CD4-positive, alpha-beta T cell treated with Interleukin-1 beta for 1 hour (primary cell): ENCODE measurements at places on chromosomes 11 and 22.

DNA sequence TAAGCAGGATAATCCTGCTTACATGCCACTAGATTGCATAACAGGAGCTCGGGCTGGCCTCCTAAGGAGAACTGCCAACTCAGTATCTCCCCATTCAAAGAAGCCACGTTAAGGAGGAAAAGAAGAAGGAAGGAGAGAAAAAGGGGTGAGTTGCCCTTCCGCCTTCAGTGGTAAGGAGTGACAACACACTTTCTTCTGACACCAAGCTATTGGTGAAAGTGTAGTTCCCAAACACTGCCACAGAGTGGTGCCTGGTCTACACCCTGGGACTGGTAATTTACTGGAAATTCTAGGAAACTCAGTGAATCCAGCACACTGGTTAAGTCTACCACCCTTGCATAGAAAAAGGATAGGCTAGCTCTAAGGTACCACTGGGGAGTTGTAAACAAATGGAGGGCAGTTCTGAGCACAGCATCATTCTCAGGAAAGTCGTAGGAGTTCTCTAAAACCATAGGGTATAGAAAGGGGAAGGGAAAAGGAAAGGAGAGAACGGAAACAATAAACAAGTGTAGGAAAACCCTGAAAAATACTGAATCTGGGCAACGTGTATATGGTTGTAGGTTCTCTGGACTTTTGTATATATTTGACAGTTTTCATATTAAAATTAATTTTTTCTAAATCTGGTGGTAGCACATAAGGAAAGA, 58.2 kb downstream of the RRAS2 start:
- peak; percentile 52 for DNase-seq

GRCh38 chr11:80973786-80974185, 1533.0 kb upstream of the TENM4 start:
- no peak for DNase-seq

- no peak for DNase-seq
Measured at GRCh38 chr22:32998373-32998772, 59.8 kb downstream of the SYN3 start.

DNA sequence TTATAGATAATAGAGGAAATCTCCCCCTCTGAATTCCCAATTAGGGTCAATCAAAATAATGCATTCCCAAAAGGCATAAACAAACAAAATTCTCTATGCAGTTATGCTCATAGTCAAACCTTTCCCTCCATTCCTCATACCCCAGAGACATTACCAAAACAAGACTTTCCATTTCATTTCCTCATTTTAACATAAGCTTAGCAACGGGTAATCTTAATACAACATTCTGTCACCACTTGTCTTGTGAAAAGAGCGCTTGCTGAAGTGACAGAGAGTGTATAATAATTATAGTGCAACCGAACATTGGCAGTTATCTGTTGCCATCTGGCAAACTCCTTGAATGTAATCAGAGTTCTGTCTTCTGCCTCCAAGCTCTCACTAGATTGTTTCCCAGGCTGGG, 1.2 kb upstream of the SLN start:
- no peak for DNase-seq

GRCh38 chr11:1676229-1676740, 20.7 kb upstream of the KRTAP5-6 start:
- DNase-seq, result no peak

- no peak for DNase-seq
Measured at GRCh38 chr11:18056561-18057181, 10.6 kb upstream of the TPH1 start.

DNA sequence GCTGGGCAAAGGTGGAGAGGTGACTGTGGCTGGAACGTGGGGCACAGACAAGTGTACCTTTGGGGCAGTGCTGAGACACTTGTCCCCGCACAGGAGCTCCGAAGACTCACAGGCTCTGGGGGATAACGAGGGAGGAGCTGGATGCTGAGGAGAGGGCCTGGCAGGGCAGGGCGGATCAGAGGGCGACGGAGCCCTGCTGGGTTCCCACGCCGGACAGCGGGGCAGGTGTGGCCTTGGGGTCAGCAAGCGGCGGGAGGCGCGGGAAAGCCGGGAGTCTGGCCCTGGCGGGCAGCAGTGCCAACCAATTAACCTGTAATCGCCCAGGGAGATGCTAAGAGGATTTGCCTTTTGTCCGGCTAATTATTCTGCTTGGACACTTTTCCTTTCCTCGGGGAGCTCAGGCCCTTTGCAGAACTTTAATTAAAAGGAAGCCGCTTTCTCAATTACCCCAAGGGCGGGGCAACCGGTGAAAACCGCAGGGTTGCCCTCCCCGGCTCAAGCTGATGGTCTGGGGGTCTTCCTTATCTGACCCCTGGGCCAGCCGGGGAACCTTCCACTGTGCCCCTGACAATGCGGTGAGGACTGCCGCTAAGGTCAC, 71.5 kb downstream of the WNT7B start:
- DNase-seq, result no peak

GRCh38 chr11:4695442-4695841, 2.2 kb downstream of the OR51E2 start:
- no peak for DNase-seq

- DNase-seq, result no peak
Measured at GRCh38 chr11:134026655-134027343, 42.1 kb upstream of the JAM3 start.

GRCh38 chr11:46513934-46514342, 79.9 kb downstream of the AMBRA1 start:
- no peak for DNase-seq

DNA sequence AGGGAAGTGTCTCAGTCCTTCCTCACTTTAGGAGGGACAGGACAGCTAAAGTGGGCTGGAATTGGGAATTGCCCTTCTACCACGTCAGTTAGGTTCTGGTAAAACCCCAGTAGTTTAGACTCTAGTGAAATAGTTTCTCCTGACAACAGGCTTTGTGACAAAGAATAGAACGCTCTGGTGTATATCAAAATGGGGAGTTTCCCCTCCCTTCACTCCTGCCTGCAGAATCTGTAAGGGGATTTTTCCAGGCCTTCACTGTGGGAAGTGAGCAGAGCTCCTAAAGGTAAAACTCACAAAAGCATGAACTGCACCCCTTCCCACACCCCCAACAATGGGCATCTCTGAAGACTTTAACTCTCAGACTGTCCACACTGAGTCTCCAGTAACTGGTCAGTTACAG, 460.9 kb upstream of the LRRC4C start:
- DNase-seq, result no peak

DNA sequence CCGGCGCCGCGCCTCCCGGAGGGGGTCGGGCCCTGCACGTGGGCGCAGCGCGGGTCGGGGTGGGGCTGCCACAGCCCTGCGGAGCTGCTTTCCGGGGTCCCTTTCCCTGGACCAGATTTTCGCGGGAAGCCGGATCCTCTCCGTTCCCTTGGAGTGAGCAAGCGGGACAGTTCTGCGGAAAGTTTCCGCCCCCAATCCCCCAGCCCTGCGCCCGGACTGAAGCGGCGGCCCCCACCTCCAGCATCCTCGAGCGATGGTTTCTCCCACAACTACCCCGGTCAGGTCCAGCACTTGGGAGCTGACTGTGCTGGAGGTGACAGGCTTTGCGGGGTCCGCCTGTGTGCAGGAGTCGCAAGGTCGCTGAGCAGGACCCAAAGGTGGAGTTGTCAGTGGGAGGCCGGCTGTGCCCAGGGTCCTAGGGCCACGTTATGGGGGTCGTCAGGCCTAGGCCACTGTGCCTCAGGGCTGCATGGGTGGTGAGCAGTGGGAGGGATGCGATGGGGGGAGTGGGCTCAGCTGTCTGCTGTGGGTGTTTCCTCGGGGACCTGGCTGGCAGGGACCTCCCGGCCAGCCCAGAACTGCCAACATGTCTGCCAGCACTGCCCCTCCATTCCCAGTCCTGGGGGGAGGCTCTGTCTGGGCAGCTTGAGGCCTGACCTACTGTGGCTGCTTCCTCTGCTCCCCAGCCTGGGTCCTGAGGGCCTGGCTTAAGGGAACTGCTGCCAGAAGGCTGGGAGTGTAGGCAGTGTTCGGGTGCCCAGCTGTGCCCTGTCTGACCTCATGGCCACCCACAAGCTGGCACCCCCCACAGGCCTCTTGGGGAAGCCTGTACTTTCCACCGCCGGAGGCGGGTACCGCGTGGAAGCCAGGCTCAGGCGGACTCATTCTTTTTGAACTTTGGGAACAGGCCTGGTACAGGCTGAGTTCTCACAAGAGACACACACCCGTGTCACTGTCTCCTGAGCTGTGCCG, 726 bp downstream of the ST3GAL4 start:
- peak; percentile 19 for DNase-seq

- DNase-seq, result no peak
Measured at GRCh38 chr11:45021001-45021400, 70.3 kb upstream of the TP53I11 start.

- DNase-seq, result no peak
Measured at GRCh38 chr11:8707541-8708191, 25.1 kb downstream of the RPL27A start.

DNA sequence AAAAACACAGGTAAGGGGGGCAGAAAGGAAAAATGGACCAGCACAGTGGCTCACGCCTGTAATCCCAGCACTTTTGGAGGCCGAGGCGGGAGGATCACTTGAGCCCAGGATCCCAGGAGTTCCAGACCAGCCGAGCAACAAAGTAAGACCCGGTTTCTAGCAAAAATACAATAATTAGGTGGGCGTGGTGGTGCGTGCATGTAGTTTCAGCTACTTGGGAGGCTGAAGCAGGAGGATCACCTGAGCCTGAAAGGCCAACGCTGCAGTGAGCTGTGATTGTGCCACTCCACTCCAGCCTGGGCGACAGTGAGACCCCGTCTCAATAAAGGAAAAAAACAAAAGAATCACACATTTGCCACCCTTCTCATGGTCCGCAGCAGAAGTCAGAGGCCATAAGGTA, 519.4 kb downstream of the BRD1 start:
- no peak for DNase-seq

DNA sequence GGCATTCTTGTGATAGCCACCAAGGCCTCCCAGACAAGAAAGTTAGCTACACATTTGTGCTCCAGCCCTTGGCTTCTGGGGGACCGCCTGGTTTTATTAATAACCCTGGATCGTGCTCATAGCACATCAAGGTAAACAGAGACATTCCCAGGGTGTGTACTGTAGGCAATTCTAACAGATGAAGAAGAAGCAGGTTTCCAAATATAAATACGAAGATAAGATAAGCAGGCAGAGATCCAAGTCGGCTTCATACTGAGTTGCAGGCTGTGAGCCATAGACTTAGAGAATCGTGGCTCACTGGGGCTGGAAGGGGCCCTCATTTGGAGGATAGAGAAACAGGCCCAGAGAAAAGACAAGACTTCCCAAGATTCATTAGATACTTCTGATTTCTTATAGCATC, 131.4 kb downstream of the TENM4 start:
- no peak for DNase-seq

DNA sequence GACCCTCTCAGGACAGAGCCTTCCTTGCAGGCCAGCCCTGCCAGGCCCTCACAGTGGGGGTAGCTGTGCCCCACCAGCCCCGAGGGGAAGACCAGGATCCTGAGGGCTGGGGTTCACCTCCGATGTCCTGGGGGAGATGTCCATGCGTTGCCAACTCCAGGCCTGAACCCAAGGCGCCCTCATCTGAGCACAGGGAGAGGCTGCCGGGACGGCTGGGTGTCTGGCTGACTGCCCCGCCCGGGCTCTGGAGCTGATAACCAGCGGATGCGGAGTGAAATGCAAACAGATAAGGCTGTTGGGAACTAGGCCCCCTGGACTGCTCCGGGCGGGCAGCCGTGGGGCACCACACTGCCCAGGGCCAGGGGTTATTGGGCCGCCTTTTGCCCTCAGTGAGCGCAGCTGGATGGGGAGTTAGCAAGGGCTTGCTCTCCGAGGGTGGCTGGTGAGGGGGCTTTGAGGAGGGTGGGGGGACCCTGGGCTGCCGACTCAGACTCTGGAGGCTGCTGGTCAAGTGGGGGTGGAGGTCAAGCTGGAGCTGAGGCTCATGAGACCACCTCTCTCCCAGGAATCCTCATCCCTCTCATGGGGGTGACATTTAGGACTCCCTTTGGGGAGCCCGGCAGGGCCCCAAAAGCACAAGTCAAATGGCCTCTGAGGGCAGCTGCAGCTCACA, 5.6 kb upstream of the MUC6 start:
- DNase-seq, result no peak

DNA sequence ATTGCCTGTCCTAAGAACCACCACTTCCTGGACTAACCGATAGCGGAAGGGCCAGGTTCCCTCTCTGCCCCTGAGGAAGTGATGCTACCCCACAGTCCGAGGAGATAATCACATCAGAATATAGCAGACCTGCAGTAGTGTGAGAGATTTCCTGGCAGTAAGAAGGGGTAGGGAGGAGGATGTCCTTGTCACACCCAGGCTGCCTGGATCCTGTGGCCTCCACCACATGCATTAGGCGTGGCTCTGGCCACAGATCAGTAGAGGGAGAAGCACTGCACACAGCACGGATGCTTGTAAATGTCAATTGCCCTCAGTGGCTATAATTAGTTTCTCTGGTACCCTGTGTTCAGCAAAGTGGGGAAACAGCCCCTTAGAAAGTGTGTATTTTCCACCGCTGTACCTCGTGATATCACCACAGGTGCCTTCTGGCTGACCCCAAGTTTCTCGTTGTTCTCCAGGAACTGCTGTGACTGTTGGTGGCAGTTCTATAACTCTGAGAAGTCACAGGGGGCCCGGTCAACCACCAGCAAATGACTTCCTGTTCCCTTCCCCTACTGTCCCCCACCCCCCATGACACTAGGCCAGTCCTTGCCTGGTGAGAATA, 61.8 kb downstream of the UBASH3B start:
- peak; percentile 34 for DNase-seq

- DNase-seq, result no peak
Measured at GRCh38 chr11:123438131-123438627, 8.1 kb downstream of the GRAMD1B start.

DNA sequence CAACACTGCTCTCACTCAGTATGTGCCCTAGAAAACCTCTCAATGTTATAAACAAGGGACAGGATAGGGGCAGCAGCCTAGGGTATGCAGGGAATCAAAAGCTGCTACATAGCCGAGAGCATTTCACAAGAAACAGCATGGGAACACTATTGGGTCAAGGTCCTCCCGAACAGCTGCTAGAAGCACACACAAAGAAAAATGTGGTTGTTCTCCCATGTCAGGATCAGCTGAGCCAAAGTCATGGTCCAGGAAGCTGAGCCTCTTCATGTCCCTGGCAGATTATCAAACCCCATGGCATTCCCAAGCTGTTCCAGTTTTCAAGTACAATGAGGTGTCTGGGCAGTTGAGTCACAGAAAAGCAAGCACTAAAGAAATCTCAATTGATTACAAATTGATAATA, 21.0 kb upstream of the GDPD4 start:
- no peak for DNase-seq

DNA sequence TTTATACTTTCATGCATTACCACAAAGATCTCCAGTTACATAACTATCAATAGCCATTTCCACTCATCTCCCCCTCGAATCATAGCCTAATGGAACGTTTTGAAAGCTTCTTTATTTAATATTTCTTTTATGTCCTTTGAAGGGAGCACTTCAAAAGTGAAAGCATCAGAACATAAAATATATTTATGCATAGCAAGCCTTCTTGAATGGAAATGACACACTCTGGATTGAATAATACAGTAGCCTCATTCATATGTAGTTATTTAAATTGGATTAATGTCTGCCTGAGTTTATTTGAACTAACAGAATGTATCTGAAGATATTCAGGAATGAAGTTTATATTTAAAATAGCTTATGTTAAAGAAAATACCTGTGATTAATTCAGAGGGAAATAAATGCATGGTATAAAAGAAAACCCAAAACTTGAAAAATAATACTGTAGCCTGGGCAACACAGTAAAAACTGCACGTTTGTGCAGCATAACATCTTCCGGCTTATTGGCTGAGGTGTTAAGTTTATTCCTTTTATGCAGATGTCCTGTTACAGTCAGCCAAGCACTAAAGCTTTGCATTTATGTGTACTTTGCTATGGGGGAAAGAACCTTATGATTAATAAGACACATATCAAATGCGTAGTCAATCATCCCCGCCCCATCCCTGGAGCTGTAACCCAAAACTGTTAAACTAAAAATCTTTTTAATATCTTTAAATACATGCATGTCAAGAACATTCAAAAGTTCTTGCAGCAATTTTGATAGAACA, 22.0 kb downstream of the OOSP3 start:
- DNase-seq, result no peak
